ENCODE measurements at places on chromosomes 3 and 15. TPM values are rescaled to one million over a fixed set of nuclear protein-coding genes. Genes with fewer than 3 reads are reported as not detected.

GRCh38 chr15:45143056-45143455 is 13.3 kb downstream of the DUOX1 start:
- no peak for DNase-seq

DNA sequence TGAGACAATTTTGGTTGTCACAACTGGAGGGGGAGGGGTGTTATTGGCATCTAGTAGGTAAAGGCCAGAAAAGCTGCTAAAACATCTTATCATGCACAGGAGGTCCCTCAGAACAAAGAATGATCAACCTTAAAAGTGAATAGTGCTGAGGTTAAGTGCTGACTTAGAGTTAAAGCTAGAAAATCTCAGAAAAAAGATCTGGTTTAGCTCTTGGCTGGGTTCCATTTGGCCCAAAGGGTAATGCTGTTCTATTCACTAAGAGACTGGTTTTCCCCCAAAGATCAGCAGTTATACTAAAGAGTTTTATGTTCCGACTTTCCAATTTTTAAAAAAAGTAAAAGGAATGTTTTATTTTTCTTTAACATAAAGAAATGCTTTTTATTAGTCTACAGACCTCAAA is 15.6 kb downstream of the DCBLD2 start:
- DNase-seq = no peak

DNA sequence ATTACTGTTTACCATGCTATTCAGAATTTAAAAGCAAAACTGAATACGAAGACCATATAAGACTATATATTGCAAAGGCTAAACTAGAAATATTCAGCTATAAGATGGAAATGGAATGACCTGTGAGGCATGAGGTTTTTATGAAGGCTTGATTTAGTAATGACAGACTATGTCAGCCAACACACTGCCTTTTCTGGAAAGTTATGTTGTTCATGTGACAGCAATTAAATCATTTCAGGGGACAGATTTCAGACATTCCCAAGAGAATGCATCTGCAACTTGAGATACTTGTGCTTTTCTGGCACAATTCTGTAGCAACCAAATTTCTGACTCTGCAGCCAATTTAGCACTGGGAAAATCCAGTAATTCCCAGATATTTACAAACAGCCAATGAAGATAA is 8.6 kb upstream of the GATM start:
- DNase-seq = no peak

- DNase-seq = no peak
Measured at GRCh38 chr15:73753250-73754130, at the start of gene INSYN1. Gene INSYN1, minus strand, starts transcription at chr15:73753351. Its CDS starts 2,221 bp downstream, at chr15:73751130.

- DNase-seq = no peak
Measured at GRCh38 chr3:183857863-183858262, 26.8 kb downstream of the PARL start.

- DNase-seq = no peak
Measured at GRCh38 chr3:125221831-125222230, 9.3 kb upstream of the SLC12A8 start.

- no peak for DNase-seq
Measured at GRCh38 chr3:196142202-196142956, 60.5 kb upstream of the TFRC start.

DNA sequence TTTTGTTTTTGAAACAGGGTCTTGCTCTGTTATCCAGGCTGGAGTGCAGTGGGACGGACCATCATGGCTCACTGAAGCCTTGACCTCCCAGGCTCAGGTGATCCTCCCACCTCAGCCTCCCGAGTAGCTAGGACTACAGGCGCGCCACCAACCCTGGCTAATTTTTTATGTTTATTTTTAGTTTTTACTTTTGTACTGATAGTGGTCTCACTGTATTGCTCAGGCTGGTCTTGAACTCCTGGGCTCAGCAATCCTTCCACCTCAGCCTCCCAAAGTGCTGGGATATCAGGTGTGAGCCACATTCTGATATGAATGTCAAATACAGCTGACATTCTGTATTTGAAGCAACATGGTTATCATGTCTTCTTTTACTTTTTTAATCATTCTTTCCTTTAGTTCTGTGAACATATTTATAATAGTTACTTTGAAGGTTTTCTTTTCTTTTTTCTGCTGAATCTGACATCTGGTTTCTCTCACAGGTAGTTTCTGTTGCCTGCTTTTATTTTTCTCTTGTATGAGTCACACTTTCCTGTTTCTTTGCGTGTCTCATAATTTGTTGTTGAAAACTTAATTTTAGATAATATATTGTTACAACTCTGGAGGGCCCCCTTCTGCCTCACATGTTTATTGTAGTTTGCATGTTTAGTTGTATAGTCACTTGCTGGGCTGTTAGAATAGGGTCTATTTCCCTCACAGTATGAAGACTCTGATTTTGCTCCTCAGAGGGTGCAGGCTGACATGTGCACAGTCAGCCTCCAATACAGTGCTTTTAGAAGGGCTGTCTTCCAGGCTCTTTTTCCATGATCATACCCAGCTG is 8.4 kb upstream of the CNTN4 start:
- DNase-seq = no peak

DNA sequence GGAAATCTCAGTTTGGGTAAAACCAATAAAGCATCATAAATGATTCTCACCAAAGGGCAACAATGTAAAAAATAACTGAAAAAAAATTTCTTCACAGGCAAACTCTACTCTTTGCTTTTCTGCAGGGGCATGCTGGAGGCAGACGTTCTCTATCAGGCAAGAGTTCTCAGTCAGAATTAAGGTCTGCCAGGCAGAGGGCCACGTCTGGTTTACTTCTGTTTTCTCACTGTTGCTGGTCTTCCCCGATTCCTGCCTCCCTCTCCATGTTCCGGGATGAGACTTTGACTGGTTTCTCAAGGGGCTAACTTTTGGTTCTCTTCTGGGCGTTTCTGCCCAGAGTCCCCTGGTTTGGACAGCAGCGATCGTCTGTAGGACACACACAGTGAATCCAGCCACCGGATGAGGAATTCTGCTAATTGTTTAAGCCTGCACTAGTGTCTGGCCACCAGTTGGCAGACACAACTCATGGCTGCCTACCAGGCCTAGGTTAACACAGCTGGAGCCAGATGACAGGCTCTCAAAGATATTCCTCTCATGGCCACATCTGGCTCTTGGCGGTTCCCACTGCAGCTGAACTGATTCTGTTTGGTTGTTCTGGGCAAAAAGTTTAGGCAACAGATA is 273.1 kb downstream of the FOXP1 start:
- DNase-seq = no peak

DNA sequence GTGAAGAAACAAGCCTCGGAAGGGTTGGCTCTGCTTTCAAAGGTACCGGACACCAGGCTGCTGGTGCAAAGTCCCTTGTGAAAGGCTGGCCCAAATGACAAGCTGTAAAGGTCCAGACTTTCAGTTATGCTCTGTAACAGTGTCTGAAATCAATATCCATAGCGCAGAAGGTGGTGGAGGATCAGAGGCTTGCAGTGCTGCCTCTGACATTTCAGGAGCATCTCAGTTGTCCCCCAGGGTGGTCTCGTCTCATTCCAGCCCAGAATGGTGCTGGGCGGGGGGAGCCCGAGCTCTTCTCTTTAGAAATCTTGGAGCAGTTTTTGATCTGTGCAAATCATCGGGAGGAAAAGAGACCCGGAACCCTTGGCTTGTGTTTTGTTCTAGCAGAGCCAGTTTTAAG is 402.3 kb upstream of the RGMA start:
- DNase-seq = no peak

DNA sequence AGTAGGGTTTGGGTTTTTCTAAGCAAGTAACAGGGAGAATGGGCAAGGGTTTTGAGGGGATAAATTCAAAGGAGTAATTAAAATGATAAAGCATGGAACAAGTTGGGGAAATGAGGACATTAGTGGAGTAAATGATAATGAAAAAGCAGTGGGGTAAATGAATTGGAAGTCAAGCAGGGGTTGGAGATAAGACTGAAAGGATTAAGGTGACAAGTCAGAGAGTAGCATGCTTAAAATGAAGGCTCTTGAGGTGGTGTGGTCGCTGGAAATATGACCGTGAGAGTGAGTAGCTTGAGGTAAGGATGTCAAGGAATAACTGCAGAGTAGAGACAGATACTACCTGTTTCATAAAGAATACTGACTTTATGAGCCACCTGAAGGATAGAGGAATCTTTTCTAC is 408.5 kb downstream of the TBC1D5 start:
- no peak for DNase-seq

GRCh38 chr3:189222927-189223636 is 51.3 kb downstream of the TPRG1 start:
- no peak for DNase-seq

The FHIT gene
- 7.9 TPM for total RNA-seq

The ZMYND10 gene
- total RNA-seq = 2.6 TPM

The NLGN1 gene
- not detected for total RNA-seq

The COL6A5 gene
- total RNA-seq = not detected

The CCR9 gene
- total RNA-seq = 0.20 TPM

The ACVR2B gene
- 6.9 TPM for total RNA-seq

The ISLR2 gene
- total RNA-seq = not detected
